ENCODE measurements at places on chromosomes 1 and 21. TPM values are rescaled to one million over a fixed set of nuclear protein-coding genes. Genes with fewer than 3 reads are reported as not detected.

GBP5 gene
- polyA plus RNA-seq, result 21.7 TPM

DNA sequence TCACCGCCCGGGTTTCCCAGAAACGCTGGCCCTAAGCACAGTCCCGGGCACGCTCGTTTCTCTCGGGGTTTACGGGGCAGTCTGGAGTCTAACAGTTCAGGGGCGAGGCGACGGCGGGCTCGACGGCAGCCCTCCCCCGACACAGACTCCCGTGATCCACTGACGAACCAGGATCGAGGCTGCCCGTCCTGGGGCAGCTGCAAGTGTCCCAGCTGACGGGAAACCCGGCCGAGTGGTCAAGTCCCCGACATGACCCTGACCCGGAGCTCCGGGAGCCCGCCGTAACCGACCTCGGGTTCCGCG is 494 bp downstream of the UBE2J2 start:
- no peak for DNase-seq

REN gene
- not detected for polyA plus RNA-seq

OXCT2 gene
- polyA plus RNA-seq, result 1.9 TPM

DNA sequence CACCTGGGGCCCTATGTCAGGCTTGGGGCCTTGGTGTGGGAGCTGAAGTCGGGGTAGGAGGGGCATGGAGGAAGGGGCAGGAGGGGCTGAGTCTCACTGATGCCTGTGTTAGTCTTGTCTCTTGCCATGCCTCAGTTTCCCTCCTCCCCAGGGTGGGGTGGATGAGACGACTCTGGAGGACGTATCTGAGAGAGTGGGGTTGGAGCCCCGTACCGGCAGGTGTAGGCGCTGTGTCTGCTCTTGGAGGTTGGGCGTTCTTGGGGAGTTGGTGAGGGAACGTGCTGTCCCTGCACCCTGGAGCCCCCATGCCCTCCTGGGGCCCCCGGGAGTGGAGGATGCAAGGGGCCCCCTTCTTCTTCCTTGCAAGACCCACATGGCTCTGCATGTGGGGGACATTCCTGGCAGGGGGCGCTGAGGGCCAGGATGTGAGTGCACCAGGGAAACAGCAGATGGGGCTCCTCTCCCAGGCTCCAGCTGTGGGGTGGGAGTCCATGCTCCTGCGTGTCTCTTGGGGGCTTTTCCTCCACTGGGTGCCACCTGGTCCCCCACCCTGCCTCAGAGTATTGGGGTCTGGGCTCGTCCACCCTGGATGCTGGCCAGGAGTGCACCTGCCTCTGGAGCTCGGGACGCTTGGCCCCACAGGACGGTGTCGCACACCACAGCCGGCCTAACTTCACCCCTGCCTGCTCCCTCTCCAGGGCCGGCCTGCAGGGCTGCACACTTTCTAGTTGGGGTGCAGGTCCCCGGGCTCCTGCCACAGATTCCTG is 1.4 kb upstream of the TNFRSF14 start:
- DNase-seq, result peak; percentile 85

All from B cell (primary cell).